Urothelium cell line (cell line): ENCODE measurements at places on chromosomes 12 and 14.
A peak's percentile ranks its signal among the peaks of the same experiment; 100 is the strongest.

- DNase-seq, result peak; percentile 71
These were observed 9.0 kb downstream of the ARHGDIB start for GRCh38 chr12:14952299-14952921.

DNA sequence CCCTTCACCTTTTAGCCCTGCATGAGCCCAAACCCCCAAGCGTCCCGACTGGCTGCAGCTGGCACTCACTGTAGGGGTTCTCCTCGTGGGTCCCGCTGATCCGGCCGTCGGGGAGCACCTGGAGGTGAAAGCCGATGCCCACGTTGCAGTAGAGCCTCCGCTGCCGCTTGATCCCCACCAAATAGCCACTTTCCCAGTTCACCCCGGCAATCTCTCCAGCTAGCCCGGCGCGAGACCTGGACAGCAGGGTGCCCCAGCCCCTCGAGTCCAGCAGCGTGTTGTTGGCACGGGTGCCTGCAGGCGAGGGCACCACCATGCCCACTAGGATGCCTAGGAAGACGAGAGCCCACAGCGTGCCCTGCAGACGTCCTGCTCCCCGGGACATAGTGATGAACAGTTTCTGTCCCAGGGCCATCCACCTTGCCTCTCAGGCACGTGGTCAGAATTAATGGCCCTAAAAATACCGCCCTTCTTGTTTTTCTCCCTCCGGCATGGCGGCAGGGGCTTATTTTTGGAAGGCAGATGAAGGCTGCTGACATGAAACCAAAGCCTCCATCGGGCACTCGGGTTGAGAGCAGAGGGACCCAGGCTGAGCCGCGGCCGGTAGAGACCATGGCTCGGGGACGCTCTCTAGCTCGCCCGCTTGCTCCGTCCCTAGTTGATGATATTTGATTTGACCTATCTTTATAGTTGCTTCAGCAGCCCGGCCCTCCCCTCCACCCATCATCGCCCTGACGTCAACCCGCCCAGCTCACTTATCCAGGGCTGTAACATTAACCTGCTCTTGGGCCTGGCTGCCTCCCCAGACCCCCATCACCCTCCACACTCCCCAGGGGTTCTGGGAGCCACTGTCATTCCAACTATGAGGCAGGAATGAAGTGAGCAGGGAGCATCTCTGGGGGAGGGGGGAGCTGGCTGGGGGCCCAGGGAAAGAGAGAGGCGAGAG lies at the start of gene FGF6:
Gene FGF6, minus strand, starts transcription at position 660 of the 946 bp plus-strand sequence. Its CDS starts 245 bp downstream, at position 415.
- peak; percentile 4 for DNase-seq

- DNase-seq, result peak; percentile 15
These were observed 609.0 kb downstream of the KCNH5 start for GRCh38 chr14:62436261-62436660.

DNA sequence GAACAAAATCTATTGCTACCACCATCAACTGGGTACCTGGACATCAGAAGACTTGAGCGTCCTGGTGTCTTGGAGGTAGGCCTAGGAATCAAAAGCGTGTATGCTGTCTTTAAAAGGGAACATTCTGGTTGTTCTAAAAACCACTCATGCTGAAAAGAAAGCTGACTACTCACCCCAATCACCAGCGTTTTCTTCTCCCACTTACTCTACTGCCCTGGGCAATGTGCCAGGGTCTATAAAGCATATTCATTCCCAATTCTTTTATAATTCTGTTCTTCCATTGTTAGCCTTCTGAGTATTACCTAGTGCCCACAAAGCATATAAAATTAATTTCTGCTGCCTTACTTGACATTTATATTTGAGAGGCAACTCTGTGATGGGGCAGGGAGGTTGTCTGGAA lies 133.4 kb downstream of the KCNA5 start:
- DNase-seq, result no peak

GRCh38 chr14:100754020-100754419 lies 27.3 kb downstream of the DLK1 start:
- DNase-seq, result no peak

DNA sequence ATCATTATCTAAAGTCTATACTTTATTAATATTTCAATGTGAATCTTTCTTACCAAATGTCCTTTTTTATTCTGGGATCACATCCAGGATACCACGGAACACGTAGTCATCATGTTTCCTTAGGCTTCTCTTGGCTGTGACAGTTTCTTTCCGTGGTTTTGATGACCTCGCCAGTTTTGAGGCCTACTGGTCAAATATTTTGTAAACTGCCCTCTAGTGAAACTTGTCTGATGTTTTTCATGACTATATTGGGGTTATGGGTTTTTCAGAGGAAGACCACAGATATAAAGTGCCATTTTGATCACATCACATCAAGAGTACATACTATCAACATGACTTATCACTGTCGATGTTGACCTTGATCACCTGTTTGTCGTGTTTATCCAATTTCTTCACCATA lies 14.1 kb upstream of the SERPINA6 start:
- no peak for DNase-seq

DNA sequence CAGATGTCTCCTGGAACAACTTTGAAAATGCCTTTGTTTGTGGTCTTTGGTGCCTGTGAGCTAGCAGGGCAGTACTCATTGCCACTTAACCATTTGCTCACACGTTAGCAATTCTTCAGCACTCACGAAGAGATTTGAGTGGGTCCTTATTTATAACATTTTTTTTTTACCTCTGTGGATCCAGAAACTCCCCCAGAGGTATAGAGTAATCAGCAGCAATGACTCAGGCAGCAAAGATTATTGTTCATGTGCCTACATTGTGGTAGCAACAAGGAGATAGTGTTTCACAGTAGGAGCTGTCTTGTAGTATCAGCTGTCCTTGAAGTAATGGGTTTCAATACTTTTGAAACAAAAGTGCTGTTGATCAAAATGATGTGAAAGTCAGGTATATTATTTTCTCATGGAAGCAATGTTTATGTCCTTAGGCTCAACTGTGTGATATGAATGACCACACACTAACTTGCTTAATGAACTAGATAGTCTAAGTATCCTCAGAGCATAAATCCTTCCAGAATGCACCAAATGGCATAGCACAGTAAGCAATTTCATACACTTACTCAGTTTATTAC lies 304.1 kb downstream of the EGLN3 start:
- DNase-seq, result peak; percentile 25

DNA sequence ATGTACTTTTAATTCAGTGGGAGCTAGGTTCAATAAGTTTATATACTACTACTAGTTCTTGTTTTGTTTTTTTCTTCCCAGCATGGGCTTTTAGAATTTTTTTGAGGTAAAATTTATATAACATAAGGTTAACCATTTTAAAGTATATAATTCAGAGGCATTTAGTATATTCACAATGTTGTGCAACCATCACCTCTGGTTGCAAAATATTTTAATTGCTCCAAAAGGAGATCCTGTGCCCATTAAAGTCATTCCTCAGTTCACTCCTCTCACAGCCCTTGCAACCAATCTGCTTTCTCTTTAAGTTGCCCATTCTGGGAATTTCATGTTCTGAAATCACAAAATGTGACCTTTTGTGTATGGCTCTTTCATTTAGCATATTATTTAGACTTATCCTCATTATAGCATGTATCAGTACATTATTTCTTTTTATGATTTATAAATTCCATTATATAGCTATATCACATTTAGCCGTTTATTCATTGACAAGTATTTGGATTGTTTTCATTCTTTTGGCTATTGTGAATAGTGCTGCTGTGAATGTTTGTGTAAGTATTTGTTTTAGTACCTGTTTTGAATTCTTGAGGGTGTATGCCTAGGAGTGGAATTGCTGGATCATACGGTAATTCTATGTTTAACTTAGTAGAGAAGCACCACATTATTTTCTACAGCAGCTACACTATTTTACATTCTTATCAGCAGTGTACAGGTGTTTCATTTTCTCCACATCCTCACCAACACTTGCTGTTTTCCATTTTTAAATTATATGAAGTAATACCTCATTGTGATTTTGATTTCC lies 59.1 kb downstream of the ARHGAP5 start:
- DNase-seq, result no peak
